ENCODE measurements at places on chromosomes 3 and 15. TPM values are rescaled to one million over a fixed set of nuclear protein-coding genes. Genes with fewer than 3 reads are reported as not detected.

FAM174B gene
- 5.8 TPM for total RNA-seq

DNA sequence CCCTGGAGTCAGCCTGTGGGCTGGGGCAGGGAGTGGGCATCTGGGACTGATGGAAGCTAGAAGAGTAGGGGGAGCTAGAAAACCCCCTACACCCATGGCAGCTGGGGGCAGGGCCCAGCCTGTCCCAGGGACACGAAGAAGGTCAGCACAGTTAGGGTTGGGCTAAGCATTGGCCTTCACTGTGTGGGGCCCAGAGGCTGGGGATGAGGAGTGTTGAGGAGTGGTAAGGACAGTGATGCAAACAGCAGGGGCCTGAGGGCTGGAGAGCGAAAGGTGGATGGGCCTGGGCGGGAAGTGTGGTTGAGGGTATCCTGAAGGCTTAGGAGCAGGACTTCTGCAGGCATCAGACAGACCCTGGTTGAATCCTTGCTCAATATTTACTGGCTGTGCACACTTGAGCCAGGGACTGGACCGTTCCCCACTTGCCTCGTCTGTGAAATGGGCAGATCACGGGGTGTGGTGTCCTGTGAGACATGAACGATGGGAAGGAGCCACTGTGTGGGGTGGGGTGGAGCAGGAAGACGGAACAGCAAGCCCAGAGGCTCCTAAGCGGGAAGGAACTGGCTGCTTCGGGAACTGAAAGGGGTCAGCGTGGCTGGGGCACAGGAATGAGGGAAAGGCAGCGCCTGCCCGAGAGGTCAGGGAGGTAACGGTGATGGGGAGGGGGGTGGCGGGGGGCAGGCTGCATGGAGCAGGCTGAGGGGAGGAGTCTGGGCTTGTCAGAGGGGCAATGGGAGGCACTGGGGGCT lies 7.3 kb downstream of the PRKCD start:
- H3K36me3 ChIP-seq, result no peaks in the 10 kb centered on the region
- H3K4me3 ChIP-seq, result peak overlapping the region; percentile 19
- peak overlapping the region; percentile 18 for H3K27ac ChIP-seq
- H3K4me1 ChIP-seq, result peaks cover 11% of the 10 kb centered on the region

GRCh38 chr15:43799945-43800285 lies at the start of gene SERINC4:
SERINC4 (minus strand) TSS chr15:43800220; CDS start chr15:43799986, 234 bp downstream.
- no peaks in the 10 kb centered on the region for H3K27me3 ChIP-seq
- peaks cover 7% of the 10 kb centered on the region for H3K36me3 ChIP-seq
- no peak for DNase-seq
- H3K27ac ChIP-seq, result peak within 1 kb of the TSS; percentile 88

CA12 gene
- 2.1 TPM for total RNA-seq

DNA sequence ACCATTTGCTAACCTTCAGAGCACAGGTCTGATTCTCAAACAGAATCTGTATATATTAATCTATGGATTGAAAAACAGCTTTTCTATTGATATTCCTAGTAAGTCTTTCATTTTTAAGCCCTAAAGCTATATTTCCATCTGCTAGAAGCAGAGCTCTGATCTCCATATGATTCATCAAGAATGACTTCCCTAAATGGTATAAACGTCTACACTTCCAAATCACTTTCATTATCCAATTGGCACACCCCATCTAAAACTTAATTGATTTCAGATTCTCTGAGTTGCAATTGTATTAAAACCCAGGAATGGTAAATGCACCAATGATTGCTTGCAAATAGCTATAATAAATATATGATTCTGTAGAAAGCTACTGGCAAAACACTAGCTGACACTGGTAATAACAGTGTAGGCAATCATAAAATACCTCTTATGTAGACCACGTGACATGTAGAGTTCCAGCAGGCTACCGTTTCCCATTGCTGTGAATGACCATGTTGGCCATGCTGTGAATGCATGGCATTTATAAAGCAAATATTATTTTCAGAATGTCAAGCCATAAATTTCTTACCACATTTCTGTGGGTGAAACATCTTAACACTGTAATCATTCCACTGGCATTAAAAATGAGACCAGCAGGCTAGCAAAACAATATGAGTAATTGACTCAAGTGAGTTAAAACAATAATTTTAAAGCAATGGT lies 226.0 kb downstream of the ZMAT3 start:
- H3K27ac ChIP-seq, result peak overlapping the region; percentile 77
- H3K4me3 ChIP-seq, result no peak overlapping the region
- H3K4me1 ChIP-seq, result peaks cover 42% of the 10 kb centered on the region

CLEC3B gene
- 21.7 TPM for total RNA-seq

SERPINI1 gene
- total RNA-seq, result 6.6 TPM

GRCh38 chr15:68615301-68615700 lies 36.5 kb downstream of the CORO2B start:
- no peaks in the 10 kb centered on the region for H3K27me3 ChIP-seq
- H3K4me1 ChIP-seq, result no peaks in the 10 kb centered on the region
- DNase-seq, result no peak
- H3K27ac ChIP-seq, result peak overlapping the region; percentile 52
- no peak overlapping the region for H3K4me3 ChIP-seq

DNA sequence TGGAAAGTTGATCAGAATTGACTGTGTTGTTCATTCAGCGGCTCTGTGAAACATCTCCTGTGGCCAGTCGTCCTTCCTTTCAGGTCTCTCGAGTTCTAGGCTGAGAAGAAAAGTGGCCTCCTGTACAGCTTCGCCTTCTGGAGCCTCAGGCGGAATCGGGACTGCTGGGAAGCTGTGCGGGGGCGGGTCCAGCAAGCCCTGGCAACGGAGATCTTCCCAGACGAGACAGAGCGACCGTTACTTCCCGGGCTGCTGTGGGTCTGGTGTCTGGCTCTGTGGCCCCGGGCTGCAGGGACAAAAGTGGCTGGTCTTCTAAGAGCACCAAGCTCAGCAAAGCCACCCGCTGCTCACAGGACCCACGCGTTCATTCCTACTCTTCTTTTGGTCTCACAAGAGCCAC lies 88.6 kb upstream of the CACNA2D3 start:
- no peak for DNase-seq
- no peaks in the 10 kb centered on the region for H3K36me3 ChIP-seq
- no peaks in the 10 kb centered on the region for H3K27me3 ChIP-seq
- no peak overlapping the region for H3K27ac ChIP-seq
- no peak overlapping the region for H3K4me3 ChIP-seq
- no peaks in the 10 kb centered on the region for H3K4me1 ChIP-seq

- no peak overlapping the region for H3K4me3 ChIP-seq
- no peak for DNase-seq
- no peaks in the 10 kb centered on the region for H3K36me3 ChIP-seq
- no peak overlapping the region for H3K27ac ChIP-seq
These were observed 38.5 kb downstream of the MYO5C start for GRCh38 chr15:52256930-52257733.

GRCh38 chr3:94172695-94173310 lies 109.9 kb downstream of the NSUN3 start:
- H3K4me1 ChIP-seq, result no peaks in the 10 kb centered on the region
- no peaks in the 10 kb centered on the region for H3K27me3 ChIP-seq
- no peak for DNase-seq
- no peaks in the 10 kb centered on the region for H3K36me3 ChIP-seq

TGM5 gene
- total RNA-seq, result not detected

GRCh38 chr3:49813497-49814174 lies at the start of gene UBA7:
UBA7 (minus strand) TSS chr3:49813953; CDS start chr3:49813787, 166 bp downstream.
- no peaks in the 10 kb centered on the region for H3K27me3 ChIP-seq
- DNase-seq, result peak; percentile 84
- peak within 1 kb of the TSS; percentile 60 for H3K4me3 ChIP-seq
- peaks cover 3% of the 10 kb centered on the region for H3K36me3 ChIP-seq
- H3K27ac ChIP-seq, result peak within 1 kb of the TSS; percentile 79

- H3K27me3 ChIP-seq, result no peaks in the 10 kb centered on the region
- no peaks in the 10 kb centered on the region for H3K36me3 ChIP-seq
- H3K4me1 ChIP-seq, result no peaks in the 10 kb centered on the region
- no peak overlapping the region for H3K4me3 ChIP-seq
- H3K27ac ChIP-seq, result no peak overlapping the region
These were observed 330.3 kb upstream of the GOLIM4 start for GRCh38 chr3:168425936-168426595.

- H3K27ac ChIP-seq, result peak overlapping the region; percentile 41
- no peaks in the 10 kb centered on the region for H3K4me1 ChIP-seq
- peak; percentile 54 for DNase-seq
- no peaks in the 10 kb centered on the region for H3K36me3 ChIP-seq
These were observed 229.7 kb downstream of the ADAMTS17 start for GRCh38 chr15:100112061-100112420.

DNA sequence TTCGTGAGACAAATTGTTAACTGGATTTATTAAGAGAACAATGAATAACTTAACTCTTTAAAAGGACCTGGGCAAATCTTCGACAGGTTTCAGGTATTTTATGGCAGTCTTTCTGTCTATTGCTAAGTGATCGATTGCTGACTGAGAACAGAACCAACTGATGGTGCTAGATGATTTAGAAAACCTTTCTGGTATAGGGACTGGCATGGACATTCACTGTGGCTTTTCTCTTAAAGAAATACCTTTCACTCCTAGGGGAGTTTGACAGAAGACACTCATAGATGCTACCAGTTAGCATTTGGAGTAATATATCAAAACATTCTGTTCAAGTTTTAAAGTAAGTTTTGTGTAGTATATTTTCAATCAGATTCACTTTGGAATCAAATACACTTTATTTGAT lies 654 bp downstream of the PPARG start:
- H3K4me1 ChIP-seq, result peaks cover 12% of the 10 kb centered on the region
- H3K4me3 ChIP-seq, result no peak overlapping the region
- H3K36me3 ChIP-seq, result no peaks in the 10 kb centered on the region
- peak overlapping the region; percentile 76 for H3K27ac ChIP-seq
- peaks cover 45% of the 10 kb centered on the region for H3K27me3 ChIP-seq
- DNase-seq, result no peak

DNA sequence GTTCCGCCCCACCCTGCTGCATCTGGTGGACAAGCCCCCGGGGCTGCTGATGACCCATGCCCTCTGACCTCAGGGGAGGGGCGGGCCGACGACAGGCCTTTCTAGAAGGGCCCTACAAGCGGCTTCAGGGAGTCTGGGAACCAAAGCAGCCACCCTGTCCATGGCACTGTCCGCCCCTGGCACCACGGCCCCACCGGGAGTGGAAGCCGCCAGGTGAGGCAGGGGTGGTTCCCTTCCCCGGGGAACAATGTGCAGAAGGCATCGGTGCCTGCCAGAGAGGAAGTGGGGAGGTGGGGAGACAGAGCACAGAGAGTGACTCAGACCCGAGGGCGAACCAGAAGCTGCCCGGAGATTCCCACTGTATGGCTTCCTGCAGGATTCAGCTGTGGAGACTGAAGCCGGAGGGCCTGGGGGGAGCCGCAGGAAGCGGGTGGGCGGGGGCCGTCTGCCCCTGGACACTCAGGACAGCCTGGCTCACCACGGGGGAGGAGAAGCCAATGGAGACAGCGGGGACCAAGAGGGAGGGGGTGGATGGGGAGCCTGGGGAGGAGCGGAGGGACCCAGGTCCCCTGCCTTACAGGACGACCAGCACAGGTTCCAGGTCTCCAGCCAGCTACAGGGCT lies 134.0 kb downstream of the TPRA1 start:
- H3K36me3 ChIP-seq, result no peaks in the 10 kb centered on the region
- H3K4me1 ChIP-seq, result no peaks in the 10 kb centered on the region
- H3K27ac ChIP-seq, result no peak overlapping the region

DNA sequence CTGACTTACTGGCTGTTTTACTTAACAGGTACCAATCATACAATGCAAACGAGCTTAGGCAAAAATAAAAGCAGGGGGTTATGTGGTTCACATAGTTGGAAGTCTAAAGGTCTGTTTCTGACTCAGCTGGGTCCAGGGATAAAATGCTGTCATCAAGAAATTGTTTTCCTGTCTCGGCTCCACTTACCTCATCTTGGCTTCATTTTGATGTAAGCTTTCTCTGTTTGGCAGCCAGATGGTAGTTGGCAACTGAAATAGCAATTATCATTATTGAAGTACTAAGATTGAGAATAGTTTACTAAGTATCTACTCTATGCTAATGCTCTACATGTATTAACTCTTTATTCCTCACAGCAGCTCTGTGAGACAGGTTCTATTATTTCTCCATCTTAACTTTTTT lies 36.8 kb upstream of the CNTN3 start:
- no peaks in the 10 kb centered on the region for H3K27me3 ChIP-seq
- no peak for DNase-seq
- H3K36me3 ChIP-seq, result no peaks in the 10 kb centered on the region

DNA sequence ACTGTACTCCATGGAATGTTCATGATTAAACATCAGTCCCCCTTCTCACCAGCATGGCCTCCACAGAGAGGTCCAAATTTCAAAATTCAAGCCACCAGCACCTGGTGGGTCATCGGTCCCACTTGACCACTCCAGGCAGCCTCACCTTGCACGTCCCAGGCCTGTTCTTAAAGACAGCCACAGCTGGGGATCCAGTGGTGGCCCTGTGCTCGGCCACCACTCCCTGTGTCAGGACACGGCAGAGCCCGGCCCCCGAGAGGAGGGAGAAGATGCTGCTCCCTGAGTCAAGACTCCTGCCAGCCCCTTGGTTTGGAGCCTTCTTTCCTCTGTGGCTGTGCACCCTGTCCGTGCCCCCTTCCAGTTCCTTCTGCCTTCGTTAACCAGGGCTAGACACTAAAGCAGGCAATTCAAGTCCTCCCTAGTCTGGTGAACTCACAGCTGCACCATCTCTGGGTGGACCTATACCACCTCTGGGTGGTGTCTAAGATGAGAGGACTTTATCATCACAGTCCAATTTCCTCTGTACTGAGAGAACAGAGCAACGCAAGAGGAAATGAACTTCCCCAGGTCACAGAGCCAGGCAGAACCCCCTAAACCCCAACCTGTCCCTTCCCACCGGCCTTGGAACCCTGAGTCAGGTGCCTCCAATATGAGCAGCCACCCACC lies 97.1 kb downstream of the MEGF11 start:
- no peaks in the 10 kb centered on the region for H3K4me1 ChIP-seq
- no peak overlapping the region for H3K27ac ChIP-seq
- no peaks in the 10 kb centered on the region for H3K36me3 ChIP-seq
- no peaks in the 10 kb centered on the region for H3K27me3 ChIP-seq
- no peak for DNase-seq

DUOX1 gene
- 0.27 TPM for total RNA-seq

RBPMS2 gene
- 23.4 TPM for total RNA-seq

- H3K4me3 ChIP-seq, result no peak overlapping the region
- H3K36me3 ChIP-seq, result no peaks in the 10 kb centered on the region
- H3K27ac ChIP-seq, result no peak overlapping the region
- H3K4me1 ChIP-seq, result peaks cover 19% of the 10 kb centered on the region
- H3K27me3 ChIP-seq, result no peaks in the 10 kb centered on the region
These were observed 8.0 kb downstream of the KLHL25 start for GRCh38 chr15:85786781-85787114.

HTR3E gene
- total RNA-seq, result not detected

DNA sequence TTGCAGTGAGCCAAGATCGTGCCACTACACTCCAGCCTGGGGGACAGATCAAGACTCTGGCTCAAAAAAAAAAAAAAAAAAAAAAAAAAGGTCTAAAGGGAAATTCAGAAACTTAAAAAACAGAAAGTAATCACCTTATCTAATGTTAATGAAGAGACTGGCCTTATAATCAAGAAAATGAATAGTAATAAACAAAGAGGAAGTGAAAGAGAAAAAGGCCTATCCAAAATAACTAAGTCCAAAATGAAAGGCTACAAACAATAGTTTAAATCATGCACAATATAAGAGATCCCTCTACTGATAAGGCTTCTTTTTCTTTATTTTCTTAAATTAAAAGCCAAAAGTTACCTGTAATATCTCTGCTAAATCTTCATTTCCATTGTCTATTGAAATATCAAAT lies 37.1 kb upstream of the HDC start:
- H3K27ac ChIP-seq, result no peak overlapping the region
- no peak for DNase-seq
- H3K36me3 ChIP-seq, result peaks cover 30% of the 10 kb centered on the region
- no peaks in the 10 kb centered on the region for H3K4me1 ChIP-seq
- no peaks in the 10 kb centered on the region for H3K27me3 ChIP-seq
